Aorta (tissue), 5 donors: ENCODE measurements at places on chromosomes 6 and 20. TPM values are rescaled to one million over a fixed set of nuclear protein-coding genes. Genes with fewer than 3 reads are reported as not detected.

- no peak overlapping the region for H3K27ac ChIP-seq
- H3K36me3 ChIP-seq = no peaks in the 10 kb centered on the region
- peak; percentile 86 for DNase-seq
- H3K27me3 ChIP-seq = no peaks in the 10 kb centered on the region
- H3K4me1 ChIP-seq = no peaks in the 10 kb centered on the region
These were observed 2.3 kb upstream of the MARCKS start for GRCh38 chr6:113854531-113855499.

The DPPA5 gene
- not detected for total RNA-seq

The TTK gene
- total RNA-seq = 0.45 TPM

DNA sequence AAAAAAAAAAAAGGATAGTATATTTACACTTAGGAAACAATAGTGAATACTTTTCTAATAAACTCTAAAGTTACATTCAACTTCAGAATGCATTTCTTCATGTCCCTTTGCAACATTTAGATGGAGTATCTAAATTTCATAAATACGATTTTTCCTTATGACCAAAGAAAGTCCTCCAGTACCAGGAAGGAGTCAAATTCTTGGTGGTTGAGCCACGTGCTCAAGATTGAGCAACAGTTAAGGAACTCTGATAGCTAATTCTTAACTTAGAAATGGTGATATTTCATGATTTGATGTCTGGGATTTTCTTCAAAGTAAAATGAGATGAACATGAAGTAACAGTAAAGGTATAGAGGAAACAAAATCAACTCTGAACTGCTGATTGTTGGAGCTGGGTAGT is 92.7 kb downstream of the SASH1 start:
- no peaks in the 10 kb centered on the region for H3K27me3 ChIP-seq
- no peak overlapping the region for H3K4me3 ChIP-seq
- H3K36me3 ChIP-seq = no peaks in the 10 kb centered on the region
- peaks cover 6% of the 10 kb centered on the region for H3K4me1 ChIP-seq

- no peaks in the 10 kb centered on the region for H3K27me3 ChIP-seq
- no peaks in the 10 kb centered on the region for H3K36me3 ChIP-seq
- no peak overlapping the region for H3K27ac ChIP-seq
- peak; percentile 60 for DNase-seq
- no peak overlapping the region for H3K4me3 ChIP-seq
These were observed 68.8 kb downstream of the AGPAT4 start for GRCh38 chr6:161204866-161205557.

The FOXC1 gene
- total RNA-seq = 134 TPM

DNA sequence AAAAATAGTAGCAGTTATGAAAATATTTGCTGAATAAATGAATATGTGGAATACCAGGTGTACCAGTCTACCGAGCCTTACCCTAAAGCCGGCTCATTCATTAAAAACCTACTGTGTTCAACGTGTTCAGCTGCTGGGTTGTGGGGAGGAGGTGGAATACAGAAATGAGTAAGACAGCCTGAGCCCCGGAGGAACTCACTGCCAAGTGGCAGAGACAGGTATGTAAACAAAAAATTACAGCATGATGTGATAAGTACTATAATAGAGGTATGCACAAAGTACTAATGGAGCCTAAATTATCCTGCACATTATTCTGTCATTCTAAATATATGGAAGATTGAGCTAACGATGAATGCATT is 6.8 kb upstream of the ADTRP start:
- no peak overlapping the region for H3K27ac ChIP-seq
- H3K4me1 ChIP-seq = no peaks in the 10 kb centered on the region
- no peaks in the 10 kb centered on the region for H3K27me3 ChIP-seq
- no peak for DNase-seq
- no peaks in the 10 kb centered on the region for H3K36me3 ChIP-seq
